ENCODE measurements at places on chromosomes 7 and 10.

DNA sequence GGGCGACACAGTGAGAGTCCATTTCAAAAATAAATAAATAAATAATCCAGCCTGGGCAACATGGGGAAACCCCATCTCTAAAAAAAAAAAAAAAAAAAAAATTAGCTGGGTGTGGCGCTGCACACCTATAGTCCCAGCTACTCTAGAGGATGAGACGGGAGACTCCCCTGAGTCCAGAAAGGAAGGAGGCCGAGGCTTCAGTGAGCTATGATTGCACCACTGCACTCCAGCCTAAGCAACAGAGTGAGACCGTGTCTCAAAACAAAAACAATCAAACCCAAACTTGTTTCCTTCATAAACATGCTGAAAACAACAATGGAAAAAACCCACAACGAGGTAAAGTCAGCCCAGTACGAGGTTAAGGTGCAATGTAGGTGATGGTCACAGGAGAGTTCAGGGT, 1.2 kb downstream of the COX19 start:
- DNase-seq: no peak

DNA sequence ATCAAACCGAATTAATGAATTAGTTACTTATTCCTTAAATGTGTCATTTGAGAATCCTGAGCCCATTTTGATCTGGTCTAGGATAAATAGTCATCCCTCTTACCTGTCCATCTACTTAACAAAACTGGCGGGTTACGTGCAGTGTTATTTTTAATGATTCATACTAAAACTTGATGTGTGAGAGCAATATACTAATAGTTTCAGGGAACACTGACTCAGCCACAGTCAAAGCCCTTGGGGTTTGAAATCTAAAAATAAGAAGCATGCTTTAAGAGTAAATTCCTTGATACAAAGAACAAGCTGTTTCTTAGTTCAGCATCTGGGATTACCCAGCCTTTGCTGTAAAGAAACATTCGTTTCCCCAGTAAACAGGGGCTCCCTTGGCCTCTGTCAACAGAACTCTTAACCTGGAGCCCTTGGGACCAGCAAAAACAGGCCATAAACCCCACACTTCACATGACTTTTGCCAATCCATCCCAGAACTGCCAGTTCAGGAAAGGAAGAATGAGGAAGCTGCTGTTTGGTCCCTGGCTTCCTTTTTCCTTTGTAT, 370.6 kb upstream of the IGFBP3 start:
- no peak for DNase-seq

DNA sequence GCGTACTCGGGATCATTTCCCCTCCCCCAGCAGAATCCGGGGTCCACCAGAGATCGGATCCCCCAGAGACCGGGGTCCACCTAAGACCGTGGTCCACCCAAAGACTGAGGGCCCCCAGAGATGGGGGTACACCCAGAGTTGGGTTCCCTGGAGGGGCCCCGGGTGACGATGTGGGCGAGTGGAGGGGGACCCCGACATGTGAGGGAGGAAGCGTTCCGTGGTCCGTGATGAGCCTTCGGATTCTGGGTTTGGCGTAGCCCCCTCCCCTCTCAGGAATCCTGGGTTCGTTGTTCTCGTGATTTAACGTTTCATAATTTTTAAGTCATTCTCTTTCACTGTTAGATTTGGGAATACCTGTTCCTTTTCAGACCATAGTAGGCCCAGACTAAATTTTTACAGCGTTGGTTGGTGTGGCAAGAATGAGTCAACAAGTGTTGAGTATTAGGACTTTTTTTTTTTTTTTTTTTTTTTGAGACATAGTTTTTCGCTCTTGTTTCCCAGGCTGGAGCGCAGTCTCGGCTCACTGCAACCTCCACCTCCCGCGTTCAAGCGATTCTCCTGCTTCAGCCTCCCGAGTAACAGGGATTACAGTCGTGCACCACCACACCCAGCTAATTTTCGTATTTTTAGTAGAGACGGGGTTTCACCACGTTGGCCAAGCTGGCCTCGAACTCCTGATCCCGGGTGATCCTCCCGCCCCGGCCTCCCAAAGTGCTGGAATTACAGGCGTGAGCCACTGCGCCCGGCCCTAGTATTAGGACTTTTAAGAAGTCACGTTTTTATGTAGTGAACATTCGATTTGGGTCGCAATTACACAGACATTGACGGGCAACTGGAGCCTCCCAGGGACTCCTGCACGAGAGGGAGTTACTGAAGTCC, 672 bp downstream of the GTPBP4 start:
- DNase-seq: no peak

- no peak for DNase-seq
Observed at GRCh38 chr10:12690525-12691126, 310.9 kb downstream of the CCDC3 start.

- no peak for DNase-seq
Observed at GRCh38 chr7:36736899-36737211, 12.6 kb upstream of the AOAH start.

DNA sequence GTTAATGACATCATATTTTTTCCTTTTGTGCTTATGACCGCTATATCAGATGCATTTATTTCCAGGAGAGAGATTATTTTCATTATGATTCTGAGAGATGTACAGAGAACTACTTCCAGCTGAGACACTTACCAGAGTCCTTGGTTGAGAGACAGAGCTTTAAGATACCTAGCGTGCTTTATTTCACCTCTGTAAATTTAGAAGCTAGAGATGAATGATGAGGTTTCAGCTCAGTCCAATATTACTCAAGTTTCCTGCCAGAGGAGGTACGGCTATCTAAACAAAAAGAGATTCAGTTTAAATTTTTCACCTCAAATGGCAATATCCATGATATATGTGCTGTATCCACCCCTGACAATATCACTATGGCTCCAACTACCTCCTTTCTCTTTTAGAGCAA, 182.6 kb upstream of the FAM3C start:
- DNase-seq: no peak

DNA sequence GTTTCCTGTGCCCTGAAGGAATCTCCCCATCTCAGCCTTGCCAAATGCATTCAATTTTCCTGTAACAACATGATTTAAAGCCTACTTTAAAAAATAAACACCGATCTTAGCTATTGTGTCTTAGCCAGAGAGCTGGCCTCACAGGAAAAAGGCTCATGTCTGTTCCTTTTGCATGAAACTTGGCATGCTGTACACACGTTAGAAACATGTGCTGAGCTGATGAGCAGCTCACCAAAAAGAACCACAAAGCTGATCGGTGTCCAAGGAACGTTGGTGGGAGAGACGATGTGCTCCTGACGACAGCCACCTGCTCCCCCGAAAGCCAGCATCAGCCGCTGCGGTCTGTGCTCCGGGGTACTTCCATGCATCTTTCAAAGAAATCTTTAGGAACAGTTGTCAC, 135.9 kb downstream of the ADARB2 start:
- DNase-seq: peak; percentile 13

DNA sequence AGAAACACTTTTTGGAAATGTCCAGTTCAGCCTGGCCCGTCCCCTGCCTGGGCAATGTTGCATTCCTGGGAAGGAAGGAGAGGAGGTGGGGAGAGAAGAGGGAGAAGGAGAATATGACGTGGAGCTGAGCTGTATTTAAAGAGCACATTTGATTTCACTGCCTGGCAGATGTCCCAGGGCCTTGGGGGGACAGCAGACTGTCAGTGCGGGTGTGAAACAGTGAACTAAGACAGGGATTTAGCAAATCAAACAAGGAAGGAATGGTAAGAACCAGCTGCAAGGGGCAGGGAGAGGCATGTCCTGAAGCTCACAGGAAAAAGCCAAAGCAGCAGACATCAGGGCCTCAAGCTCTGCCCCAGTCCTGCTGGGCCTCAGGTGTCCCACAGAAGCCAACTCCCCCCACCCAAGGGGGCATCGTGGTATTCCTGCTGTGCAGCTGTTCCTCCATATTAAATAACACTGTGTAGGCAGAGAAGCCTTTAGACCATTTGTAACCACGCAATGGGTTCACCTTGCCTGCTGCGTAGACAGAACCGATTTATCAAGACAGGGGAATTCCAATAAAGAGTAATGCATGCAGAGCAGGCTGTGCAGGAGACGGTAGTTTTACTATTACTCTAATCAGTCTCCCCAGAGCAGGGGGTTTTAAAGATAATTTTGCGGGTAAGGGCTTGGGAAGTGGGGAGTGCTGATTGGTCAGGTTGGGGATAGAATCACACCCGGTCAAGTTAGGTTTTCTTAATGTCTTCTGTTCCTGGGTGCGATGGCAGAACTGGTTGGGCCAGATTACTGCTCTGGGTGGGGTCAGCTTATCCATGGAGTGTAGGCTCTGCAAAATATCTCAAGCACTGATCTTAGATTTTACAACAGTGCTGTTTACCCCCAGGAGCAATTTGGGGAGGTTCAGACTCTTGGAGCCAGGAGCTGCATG, 18.3 kb downstream of the LEP start:
- no peak for DNase-seq

GRCh38 chr7:87739306-87739705, 111.1 kb downstream of the RUNDC3B start:
- no peak for DNase-seq
